Femur (tissue), 1 donor: ENCODE measurements at places on chromosomes 2 and 18.

- DNase-seq: no peak
Observed at GRCh38 chr18:48948112-48949049, 2.4 kb downstream of the SMAD7 start.

- DNase-seq: no peak
Observed at GRCh38 chr18:11909061-11909455, 941 bp upstream of the MPPE1 start.

- peak; percentile 74 for DNase-seq
Observed at GRCh38 chr18:3596637-3597384, 146.8 kb downstream of the TGIF1 start.

DNA sequence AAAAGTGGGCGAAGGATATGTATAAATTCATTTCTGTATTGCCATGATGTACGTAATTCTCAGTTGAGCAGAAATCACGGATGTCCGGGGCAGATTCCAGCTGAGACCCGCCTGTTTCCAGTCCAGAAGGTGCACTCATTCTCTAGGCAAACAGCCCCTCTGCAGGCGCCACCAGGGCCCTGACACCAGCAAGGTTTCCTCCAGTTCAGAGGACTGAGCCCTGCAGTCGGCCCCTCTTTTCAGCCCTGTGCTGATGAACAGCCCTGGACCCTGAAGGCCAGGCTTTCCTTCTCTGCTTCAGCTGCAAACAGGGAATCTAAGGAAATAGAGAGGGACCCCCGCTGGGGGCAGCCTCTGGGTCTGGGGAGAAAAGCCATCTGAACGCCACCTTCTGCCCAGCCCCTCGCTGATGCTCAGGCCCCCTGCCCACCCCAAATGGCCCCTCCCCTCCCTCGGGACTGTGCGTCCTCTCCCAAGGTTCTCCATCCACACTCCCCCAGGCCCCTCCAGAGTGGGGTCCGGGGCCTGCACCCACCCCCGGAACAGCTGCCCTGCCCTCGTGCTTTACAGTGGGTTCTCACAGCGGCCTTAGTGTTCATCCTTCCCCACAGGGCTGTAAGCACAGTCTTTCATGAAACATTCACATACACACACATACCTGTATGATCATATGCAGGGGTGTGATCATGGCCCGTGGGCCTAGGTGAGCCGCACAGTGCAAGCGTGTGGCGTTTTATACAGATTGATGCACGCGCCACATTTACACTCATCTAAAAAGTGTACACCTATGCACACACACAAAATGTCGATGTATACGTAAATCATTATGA is 12.1 kb downstream of the COPS9 start:
- DNase-seq: no peak

- DNase-seq: no peak
Observed at GRCh38 chr2:66240286-66240685, 194.6 kb upstream of the MEIS1 start.

- DNase-seq: peak; percentile 23
Observed at GRCh38 chr2:14134771-14135170, 497.7 kb upstream of the LRATD1 start.

DNA sequence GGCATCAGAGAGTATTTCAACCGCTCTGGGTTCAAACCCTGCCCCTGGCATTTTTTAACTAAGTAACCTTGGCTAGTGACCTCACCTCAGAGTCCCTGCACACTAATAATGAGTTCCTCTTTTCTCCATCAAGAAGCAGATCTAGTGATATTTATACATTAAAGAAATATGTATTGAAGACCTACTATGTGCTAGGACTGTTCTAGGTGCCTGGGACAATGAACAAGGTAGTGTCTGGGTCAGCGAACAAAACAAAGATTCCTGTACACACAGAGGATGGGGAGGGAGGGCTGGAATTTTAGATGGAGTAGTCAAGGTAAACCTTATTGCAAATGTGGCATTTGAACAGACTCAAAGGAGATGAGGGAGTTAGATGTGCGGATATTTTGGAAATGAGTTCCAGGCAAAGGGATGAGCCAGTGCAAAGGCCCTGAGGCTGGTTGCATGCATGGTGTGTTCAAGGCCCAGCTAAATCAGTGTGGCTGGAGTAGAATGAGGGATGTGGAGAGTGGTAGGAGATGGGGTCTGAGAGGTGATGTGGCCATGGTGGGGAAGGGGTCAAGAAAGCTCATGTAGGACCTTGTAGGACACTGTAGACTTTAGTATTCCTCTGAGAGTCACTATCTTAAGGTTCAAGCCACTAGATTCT is 57.6 kb upstream of the FZD7 start:
- DNase-seq: no peak

DNA sequence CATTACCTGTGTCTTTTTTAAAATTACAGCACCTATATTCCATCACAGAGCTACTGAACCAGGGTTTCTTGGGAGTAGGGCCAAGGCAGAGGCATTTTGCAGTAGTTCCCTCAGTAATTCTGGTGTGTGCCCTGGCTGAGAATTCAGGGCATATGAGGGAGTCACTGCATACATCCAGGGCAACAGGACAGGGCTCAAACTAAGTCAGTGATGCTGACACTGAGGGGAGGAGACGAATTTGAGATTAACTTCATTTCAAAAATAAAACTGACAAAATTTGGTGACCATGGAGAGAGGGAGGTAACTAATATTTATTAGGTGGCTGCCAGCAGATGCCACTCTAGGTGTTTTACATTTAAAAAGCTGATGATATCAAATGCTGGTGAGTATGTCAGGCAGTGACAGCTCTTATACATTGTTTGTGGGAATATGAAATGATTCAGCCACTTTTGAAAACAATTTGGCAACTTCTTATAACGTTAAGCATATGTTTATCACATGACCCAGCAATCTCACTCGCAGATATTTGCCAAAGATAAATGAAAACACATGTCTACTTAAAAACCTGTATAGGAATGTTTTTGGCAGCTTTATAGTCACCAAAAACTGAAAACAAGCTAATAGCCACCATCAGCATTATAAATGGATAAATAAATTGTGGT is 20.3 kb downstream of the STRADB start:
- no peak for DNase-seq
